ENCODE measurements at places on chromosomes 2 and 18.

GRCh38 chr2:16250886-16251285 is 310.5 kb downstream of the MYCN start:
- DNase-seq, result no peak

GRCh38 chr2:159125858-159126257 is 157.4 kb downstream of the TANC1 start:
- DNase-seq, result no peak

- no peak for DNase-seq
Measured at GRCh38 chr2:165016772-165017411, 61.6 kb upstream of the SLC38A11 start.

DNA sequence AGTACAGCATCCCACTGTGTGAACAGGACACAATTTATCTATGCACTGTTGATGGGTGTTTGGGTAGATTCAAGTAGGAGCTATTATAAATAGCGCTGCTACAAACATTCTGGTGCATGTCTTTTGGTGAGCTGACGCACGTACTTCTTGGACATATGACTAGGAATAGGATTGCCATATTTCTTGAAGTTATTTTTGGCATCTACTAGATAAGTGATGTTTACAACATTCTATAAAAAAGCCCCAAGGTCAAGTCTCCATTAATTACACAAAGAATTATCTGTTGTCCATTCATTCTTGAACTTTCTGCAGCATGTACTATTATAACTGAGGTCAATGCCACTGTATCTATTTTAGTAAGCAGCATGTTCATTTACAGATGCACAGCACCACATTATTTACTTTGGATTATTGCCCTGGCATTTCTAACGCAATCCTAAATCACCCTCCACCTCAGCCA is 225.5 kb upstream of the TMEM200C start:
- no peak for DNase-seq

GRCh38 chr2:20130821-20131645 is 79.6 kb upstream of the LAPTM4A start:
- no peak for DNase-seq

DNA sequence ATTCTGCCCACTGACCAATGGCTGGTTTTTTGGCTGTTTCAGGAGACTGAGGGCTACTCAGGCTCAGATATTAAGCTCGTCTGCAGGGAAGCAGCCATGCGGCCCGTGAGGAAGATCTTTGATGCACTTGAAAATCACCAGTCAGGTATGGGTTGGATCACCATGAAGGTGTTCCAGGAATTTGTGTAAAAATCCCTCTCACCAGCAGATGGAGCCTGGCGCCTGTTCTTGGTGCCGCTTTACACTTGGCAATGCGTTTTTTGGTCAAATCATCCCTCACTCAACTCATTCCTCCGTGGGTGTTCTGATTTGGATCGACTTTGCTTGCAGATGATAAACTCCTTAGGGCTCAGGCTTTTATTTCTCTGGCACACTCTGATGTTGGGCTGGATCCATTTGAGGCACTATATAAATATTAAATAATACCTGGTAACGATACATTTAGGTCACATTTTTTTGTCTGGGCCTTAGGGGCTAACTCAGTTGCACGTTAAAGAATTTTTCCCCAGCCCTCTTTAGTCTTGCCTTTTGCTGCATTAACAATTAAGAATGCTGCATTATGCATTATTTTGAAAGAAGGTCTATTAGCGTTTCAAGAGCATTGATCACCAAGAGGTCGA is 50.0 kb downstream of the HDHD2 start:
- DNase-seq, result peak; percentile 40

DNA sequence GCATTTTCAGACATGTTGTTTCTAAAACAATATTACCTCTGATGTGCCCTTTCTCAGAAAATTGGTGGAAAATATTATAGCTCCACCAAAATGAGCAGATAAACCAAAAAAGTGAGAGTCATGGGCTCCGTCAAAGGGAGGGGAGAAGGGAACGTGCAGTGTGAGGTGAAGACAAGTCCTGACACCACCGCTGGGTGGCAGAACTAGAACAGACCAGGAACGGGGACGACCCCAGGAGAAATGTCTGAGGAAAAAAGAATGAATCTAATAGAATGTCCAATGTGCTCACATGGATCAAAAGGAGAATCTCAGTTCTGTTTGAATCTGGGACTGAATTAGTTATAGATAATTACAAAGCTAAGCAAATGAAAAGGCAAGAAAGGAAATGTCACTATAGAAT is 22.6 kb upstream of the BCL2 start:
- no peak for DNase-seq

DNA sequence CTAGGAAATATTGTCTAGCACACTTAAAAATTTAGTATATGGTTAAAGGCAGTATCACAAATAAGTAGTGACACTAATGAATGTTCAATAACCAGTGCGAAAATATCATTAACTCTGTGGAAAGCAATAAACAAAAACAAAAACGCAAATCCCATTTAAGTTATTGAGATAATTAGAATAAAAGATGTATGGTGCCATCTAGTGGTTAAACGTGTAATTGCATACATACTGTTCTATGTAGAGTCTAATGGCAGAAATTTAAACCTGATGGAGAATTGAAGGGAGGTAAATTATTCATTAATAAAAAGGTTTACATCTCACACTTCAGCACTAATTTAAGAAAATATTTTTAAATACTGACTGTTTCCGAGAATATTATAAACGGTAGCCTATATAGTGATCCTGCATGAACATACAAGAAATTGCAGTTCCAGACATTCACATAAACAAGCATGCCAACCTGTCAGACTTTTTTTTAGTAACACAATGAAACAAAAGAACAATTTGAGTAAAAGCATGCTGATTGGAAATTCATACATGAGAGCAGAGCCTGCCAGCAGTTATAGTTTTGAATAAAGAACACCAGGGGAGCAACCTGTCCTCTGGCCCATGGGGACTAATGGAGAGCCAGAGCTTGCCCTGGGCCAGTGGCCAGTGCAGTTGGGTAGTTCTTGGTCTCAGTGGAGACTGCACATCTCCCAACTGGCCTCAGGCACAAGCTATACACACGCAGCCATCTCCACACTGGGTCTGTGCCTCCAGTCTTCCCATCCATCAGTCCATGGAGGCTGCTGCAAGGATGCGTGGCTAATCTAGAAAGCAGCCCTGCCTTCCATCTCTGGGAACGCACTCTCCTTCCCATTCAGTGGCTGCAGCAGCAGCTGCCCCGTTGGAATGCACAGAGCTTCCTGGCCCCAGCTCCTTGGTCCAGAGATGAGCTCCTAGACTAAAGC is 28.0 kb downstream of the GCG start:
- DNase-seq, result no peak

DNA sequence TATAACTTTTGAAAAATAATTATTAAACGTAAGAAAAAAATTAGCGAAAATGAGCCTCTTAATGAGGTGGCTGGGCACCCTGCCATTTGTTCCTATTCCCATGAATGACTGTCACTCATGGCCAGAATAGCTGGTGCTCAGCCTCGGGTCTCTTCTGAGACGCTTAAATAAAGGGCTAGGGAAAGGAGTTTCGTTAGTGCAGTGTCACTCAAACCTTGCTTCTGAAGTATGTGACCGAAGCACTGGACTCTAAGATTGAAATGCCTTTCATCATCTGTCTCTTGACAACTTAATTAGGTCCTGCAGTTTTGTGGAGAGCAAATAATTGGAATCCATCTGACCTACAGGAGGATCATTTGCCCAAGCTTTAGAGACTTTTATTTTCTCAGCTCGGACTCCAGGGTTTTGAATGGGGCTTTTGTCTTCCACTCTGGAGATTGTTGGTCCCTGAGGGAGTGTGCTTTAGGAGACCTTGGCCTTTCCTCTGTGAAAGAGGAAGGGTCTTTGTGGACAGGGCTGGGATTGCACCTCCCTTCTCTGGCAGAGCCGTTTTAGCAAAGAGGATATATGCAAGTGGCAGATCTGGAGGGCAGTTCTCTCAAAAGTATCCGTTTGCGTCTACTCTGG is 42.3 kb upstream of the FHOD3 start:
- no peak for DNase-seq

GRCh38 chr2:39468579-39469451 is 31.7 kb upstream of the MAP4K3 start:
- DNase-seq, result no peak

- no peak for DNase-seq
Measured at GRCh38 chr2:82320296-82320695, 2015.7 kb upstream of the LRRTM1 start.

DNA sequence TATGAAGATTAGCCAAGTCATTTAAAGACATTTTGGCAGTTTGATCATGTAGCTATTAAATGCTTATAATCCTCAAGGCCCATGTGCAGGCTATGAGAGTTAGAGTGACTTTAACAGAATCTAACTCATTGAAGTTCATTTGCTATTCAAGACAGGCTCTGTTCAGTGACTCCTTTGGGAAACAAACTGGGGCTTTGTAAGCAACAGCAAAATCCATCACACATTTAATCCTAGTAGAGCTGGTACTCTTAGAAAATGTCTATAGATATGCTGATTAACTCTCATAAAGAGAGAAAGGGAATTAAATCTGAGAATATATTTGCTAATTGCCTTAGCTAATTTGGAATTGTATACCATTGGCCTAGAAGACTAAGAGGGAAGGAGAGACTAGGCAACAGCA is 182.8 kb upstream of the SESTD1 start:
- DNase-seq, result no peak

DNA sequence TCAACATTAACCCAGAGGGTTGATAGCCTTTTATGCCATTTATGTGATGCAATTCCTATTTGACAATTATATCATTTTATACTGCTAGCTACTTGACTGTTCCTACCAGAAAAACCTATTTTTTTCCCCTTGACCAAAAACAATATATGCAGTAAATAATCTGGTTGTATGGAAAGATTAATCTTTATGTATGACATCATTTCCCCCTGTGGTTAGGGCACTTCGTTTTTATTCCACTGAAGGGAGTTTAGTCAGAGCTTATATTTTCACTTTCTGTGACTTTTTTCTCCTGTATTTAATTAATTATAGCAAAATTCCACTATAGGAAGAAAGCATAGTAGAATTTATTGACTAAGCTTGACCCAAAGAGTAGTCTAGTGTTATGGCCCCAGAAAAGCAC is 107.6 kb downstream of the HAUS1 start:
- no peak for DNase-seq

- DNase-seq, result no peak
Measured at GRCh38 chr2:229715895-229716507, 1.6 kb upstream of the DNER start.

GRCh38 chr2:26846334-26847306 is 1.3 kb upstream of the DPYSL5 start:
- peak; percentile 60 for DNase-seq

- DNase-seq, result no peak
Measured at GRCh38 chr18:76827205-76828200, 5.1 kb downstream of the ZNF236 start.

GRCh38 chr2:59896499-59897245 is 656.8 kb downstream of the BCL11A start:
- DNase-seq, result no peak

- DNase-seq, result no peak
Measured at GRCh38 chr2:105378921-105379383, 19.9 kb downstream of the FHL2 start.

- DNase-seq, result no peak
Measured at GRCh38 chr2:37767959-37768925, 96.8 kb upstream of the CDC42EP3 start.

- no peak for DNase-seq
Measured at GRCh38 chr18:79422022-79422782, 26.5 kb downstream of the NFATC1 start.

GRCh38 chr2:127122361-127123027 is 15.5 kb upstream of the BIN1 start:
- DNase-seq, result no peak

DNA sequence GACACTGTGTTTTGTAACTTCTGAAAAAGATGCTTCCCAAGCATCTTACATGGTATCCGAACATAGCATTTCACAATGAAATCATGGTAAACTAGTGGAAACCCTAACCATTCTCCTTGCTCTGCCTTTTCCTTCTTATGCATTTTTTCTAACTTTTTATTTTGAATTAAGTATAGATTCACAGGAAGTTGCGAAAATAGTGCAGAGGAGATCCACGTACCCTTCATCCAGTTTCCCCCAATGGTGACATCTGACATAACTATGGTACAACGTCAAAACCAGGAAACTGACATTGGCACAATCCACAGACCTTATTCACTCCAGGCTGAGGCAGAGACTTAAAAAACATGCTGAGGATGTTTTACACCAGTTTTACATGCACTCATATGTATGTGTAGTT is 38.3 kb downstream of the AAK1 start:
- no peak for DNase-seq

GRCh38 chr2:3664118-3664517 is 6.1 kb downstream of the ALLC start:
- DNase-seq, result no peak

DNA sequence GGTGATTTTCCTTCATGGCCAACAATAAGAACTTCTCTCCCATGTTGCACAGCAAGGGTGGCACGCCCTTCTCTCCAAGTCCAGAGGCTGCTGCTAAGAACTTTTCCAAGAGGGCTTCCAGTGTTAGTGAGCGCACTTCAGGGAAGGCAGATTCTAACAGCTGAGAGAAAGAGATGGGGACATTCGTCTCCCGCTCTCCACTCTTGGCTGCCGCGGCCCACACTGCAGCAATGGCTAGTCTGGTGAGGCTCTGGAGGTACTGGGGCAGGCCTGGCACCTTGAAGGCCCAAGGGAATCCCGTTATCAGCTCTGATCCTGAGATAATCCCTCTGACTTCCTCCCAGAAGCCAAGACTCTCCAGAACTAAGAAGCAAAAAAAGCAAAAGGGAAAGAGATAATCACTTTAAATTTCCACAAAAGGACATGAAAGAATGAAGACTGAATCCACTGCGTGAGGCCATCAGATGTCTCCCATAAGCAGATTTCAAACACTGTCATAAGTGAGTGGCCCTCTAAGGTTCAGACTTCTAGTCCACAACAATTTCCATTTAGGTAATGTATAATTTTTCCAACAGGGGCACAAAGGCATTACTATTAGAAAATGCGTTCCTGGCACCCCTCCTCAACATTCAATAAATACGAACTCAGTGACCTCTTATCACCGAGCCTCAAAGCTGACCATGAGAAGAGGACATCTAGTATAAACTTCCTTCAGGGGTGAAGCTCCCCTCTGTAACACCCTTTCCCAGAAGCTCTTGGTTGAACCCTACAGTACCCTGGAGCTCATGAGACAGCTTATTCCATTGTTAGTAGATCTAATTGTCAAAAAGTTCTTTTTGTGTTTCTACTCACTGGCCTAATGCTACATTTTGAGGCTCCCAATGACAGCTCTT is 66.7 kb upstream of the ZFP36L2 start:
- DNase-seq, result no peak

Measured in activated CD4-positive, CD25-positive, alpha-beta regulatory T cell treated with anti-CD3 and anti-CD28 coated beads, Interleukin-2, amount 50 U/mL, for 72 hours (primary cell).